ENCODE measurements at places on chromosomes 5 and 9.

GRCh38 chr9:4833781-4834560 lies 41.2 kb downstream of the RCL1 start:
- H3K4me3 ChIP-seq, result no peak overlapping the region
- H3K4me1 ChIP-seq, result no peaks in the 10 kb centered on the region
- no peaks in the 10 kb centered on the region for H3K27me3 ChIP-seq
- no peaks in the 10 kb centered on the region for H3K36me3 ChIP-seq
- H3K27ac ChIP-seq, result no peak overlapping the region

GRCh38 chr5:122665051-122665450 lies 109.8 kb upstream of the SNX2 start:
- H3K4me3 ChIP-seq, result no peak overlapping the region
- no peak for DNase-seq
- no peak overlapping the region for H3K27ac ChIP-seq
- no peaks in the 10 kb centered on the region for H3K27me3 ChIP-seq
- no peaks in the 10 kb centered on the region for H3K4me1 ChIP-seq
- H3K36me3 ChIP-seq, result no peaks in the 10 kb centered on the region

DNA sequence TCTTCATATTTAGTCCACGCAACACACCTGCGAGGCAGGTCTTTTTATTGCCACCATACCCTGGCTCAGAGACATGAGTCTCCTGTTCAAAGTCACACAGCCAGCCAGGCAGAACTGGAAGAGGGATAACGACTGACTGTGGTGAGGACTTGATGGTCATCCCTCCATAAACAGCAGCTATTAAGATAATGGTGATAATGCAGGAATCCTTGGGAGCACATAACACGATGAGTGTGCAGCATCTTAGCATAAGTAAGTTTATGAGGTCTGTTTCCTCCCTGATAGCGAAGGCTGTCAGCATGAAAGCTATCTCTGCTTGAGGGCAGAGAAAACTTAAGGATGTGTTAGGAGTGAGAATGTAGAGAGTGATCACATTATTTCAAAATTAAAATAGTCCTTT lies 30.9 kb downstream of the KCTD16 start:
- no peak for DNase-seq
- no peaks in the 10 kb centered on the region for H3K27me3 ChIP-seq
- H3K4me3 ChIP-seq, result no peak overlapping the region

DNA sequence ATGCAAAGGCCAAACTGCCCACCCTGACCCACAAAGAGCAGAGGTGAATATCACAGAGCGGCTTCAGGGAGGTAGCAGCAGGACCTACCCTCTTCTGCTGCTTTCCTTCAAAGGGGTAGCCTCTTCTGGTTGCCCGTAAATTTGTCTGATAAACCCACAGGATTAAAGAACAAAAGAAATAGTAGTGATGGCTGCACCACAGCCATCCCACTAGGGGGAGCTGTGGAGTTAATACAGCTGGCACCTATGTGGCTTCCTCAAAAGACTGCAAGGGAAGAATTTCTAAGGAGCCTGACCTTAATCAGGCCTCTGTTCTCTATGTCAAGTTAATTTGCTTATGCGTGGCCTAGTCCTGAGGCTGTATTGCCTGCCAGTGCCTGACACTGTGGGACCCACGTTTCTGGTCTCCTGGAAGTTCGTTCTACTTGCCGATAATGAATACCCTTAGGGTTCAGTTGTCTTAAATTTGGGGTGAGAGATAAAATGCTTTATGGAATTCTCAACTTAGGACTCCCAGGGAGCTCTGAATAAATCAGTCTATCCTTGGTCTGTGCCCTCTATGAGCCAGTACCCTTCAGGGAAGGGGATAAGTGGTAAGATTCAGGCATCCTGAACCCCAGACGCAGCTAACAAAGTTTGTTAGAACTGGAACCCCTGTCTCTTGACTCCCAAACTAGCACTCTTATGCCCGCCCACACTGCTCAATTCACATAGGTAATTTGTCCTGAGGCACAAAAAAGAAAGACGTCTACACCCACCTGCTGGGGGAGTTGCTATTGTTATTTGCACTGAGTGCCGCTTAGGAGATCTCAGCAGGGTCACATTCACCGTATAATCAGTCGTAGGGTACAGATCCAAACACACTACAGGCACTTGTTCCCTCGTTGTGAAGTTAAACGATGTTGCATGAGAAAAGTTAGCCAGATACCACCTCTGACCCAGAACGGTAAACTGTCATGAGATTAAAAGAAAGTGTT lies 77.1 kb downstream of the SUSD1 start:
- no peaks in the 10 kb centered on the region for H3K27me3 ChIP-seq
- no peaks in the 10 kb centered on the region for H3K4me1 ChIP-seq
- DNase-seq, result no peak
- no peak overlapping the region for H3K27ac ChIP-seq
- peaks cover 14% of the 10 kb centered on the region for H3K36me3 ChIP-seq

GRCh38 chr5:26553079-26553478 lies 485.3 kb downstream of the CDH9 start:
- H3K4me3 ChIP-seq, result no peak overlapping the region
- no peak overlapping the region for H3K27ac ChIP-seq
- no peaks in the 10 kb centered on the region for H3K27me3 ChIP-seq
- peak; percentile 46 for DNase-seq

DNA sequence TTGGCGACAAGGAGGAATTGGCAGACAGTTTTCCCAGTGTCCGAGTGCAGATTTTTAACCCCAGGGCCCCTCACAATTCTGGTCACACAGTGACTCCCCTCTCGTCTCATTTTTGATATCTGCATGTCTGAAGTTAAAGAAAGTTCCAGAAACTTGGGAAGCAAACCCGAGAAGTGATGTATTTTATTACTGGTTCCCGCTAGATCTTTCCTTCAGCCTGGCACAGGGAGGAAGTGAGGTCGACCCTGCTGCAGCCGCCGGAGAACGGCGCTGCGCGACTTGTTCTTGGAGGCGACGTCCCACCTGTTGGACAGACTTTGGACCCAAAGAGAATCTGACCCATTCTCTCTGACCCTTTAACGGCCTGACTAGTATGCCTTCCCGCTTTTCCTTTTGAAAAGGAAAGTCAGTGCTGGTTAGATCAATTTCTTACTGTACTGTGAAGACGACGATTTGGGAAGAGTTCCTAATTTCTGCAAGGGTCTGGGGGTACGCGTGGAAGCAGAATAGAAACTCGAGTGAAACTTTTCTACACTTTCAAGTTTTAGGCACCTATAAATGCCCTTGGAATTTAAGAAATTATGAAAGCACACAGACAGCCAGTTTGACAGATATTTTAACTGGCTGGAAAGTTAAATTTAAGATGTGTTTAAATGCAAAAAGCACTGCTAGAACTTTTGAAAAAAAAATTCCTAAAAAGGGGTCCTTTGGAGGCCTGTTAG lies 744 bp downstream of the OTULIN start:
- peak; percentile 50 for DNase-seq
- H3K36me3 ChIP-seq, result no peaks in the 10 kb centered on the region
- peak overlapping the region; percentile 35 for H3K27ac ChIP-seq
- peak overlapping the region; percentile 85 for H3K4me3 ChIP-seq
- H3K4me1 ChIP-seq, result peaks cover 13% of the 10 kb centered on the region
